Sigmoid colon (tissue), 7 donors: ENCODE measurements at places on chromosomes 13 and 19. TPM values are rescaled to one million over a fixed set of nuclear protein-coding genes. Genes with fewer than 3 reads are reported as not detected.

Gene PRX
- polyA plus RNA-seq = 2.0 TPM

Gene ZNF805
- polyA plus RNA-seq = 2.0 TPM

Gene PROZ
- not detected for polyA plus RNA-seq

Gene KLHL1
- polyA plus RNA-seq = not detected

Gene DLEU7
- polyA plus RNA-seq = not detected

Gene MIR17HG
- 2.1 TPM for polyA plus RNA-seq

Gene RDH8
- polyA plus RNA-seq = not detected

Gene CYTH2
- 64.9 TPM for polyA plus RNA-seq

DNA sequence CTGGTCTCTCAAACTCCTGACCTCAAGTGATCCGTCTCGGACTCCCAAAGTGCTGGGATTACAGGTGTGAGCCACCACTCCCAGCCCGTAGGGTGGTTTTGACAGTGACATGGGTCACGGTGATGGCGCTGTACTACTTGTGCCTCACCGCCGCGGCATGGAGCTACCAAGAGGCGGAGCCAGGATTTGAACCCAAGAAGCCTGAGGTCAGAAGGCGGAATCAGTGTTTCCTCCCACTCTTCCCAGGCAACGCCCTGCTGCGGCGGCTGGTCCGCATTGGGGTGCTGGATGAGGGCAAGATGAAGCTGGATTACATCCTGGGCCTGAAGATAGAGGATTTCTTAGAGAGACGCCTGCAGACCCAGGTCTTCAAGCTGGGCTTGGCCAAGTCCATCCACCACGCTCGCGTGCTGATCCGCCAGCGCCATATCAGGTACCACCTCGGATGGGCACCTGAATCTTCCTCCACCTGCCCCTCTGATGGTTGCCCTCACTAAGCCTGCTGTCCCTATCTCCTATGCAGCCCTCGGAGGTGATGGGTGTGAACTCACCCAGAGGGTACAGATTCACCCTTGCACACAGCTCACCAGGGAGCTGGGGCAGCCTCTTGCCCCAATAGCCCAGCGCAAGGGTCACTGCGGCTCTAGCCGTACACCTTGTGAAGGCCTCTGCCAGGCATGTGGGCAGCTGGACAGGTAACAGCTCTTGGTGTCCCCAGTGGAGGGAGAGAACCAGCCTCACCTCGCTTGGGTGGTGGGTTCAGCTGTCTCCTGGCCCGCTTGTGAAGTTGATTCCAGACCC is 5.6 kb downstream of the RPS9 start:
- no peak for DNase-seq

GRCh38 chr13:34465423-34465922 is 476.6 kb upstream of the NBEA start:
- DNase-seq = no peak

DNA sequence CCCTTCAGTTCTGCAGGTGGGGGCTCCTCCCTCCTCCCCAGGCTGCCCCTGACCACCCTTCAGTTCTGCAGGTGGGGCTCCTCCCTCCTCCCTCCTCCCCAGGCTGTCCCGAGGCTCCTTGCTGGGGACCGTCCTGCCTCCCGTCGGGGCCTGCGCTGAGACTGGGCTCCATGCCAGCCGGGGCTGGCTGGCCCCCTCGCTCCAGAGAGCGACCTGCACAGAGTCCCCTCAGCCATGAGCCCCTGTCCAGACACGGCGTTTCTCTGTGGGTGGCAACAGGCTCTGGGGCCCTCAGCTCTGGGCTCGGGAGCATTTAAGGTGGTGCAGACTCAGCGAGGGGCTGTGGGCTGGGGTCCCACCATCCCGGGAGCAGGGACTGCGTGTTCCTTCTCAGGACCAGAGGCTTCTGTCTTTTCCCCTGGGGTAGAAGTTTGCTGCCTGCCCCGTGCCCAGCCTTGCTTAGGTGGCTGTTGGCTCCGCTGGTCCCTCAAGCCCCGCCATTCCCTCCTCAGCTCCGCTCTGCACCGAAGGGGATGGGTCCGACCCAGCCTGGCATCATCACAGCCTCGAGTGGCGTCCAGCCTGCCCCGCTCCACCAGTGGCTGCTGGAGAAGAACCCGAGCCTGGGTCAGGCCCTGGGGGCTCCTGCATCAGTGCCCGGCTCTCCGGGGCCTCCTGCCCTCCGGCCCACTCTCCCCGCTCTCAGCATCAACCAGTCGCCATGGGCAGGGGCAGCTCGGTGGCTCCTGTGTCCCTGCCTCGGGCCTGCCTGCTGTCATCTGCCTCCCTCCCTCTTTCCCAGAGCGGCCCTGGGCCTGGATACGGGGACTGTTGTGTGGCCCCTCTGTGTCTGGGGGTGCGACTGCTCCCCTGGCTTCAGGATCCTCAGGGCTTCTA is 27.6 kb downstream of the CSNK1G2 start:
- no peak for DNase-seq

GRCh38 chr13:46992383-46992952 is 95.6 kb upstream of the HTR2A start:
- DNase-seq = no peak

DNA sequence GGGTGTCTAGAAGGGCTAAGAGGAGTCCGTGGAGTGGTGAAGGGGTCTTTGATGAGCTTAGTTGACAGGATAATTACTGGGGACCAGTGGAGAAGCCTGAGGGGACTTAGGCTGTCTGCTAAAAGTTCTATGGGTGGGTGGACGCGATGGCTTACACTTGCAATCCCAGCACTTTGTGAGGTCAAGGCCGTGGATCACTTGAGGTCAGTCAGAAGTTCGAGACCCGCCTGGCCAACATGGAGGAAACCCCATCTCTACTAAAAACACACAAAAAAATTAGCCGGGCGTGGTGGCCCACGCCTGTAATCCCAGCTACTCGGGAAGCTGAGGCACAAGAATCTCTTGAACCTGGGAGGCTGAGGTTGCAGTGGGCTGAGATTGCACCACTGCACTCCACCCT is 2.8 kb upstream of the GSK3A start:
- no peak for DNase-seq

GRCh38 chr19:2170219-2170618 is 6.5 kb downstream of the DOT1L start:
- DNase-seq = no peak

DNA sequence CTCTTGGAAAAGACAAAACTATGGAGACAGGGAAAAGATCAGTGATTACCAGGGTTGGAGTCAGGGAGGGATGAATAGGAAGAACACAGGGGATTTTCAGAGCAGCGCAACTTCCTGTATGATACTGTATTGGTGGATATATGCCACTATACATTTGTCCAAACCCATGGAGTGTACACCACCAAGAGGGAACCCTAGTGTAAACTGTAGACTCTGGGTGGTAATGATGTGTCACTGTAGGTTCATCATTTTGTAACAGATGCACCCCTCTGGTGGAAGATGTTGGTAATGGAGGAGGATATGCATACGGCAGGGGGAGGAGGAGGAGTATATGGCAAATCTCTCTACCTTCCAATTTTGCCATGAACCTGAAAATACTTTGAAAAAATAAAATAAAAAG is 68.1 kb downstream of the UFM1 start:
- DNase-seq = no peak

DNA sequence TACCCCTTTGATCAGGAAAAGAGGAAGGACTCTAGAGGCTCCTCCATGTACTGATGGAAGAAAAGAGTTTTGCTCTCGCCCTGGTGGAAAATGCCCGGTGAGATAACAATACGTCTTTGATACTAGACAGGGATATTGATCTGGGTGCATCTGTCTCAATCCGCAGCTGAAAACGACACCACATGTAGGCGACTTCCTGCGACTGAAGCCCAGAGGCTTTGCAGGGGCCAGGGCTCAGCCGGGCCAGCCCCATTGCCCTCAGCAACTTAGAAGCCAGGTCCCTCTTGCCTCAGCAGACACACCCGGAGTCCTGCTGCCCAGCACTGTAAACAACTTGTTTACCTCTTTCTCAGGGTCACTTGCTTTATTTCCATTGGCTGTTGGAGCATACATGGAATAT is 409.4 kb downstream of the IRS2 start:
- DNase-seq = no peak

- no peak for DNase-seq
These were observed 109.5 kb downstream of the TBC1D4 start for GRCh38 chr13:75372517-75372916.

DNA sequence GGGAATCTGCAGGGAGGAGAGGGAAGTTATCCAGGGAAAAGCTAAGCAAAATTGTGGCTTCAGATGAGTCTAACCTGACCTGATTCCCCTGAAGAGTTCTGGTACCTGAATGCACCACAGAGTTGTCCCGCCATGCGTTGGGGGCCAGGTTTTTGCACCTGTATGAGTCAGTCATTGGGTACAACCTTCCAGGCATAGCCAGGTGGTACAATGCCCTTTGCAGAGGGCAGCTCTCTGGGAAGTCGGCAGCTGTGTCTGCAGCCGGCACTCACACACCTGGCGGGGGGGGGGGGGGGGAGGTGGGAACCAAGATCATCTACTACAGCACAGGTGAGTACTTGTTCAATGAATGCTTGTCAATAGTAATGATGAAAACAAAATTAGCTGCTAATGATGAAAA is 52.5 kb upstream of the GTF3A start:
- no peak for DNase-seq

- DNase-seq = no peak
These were observed at the start of gene SPRED3 for GRCh38 chr19:38388349-38389100. Gene SPRED3 (plus strand): TSS chr19:38388697. CDS start chr19:38390303, 1,606 bp downstream.

DNA sequence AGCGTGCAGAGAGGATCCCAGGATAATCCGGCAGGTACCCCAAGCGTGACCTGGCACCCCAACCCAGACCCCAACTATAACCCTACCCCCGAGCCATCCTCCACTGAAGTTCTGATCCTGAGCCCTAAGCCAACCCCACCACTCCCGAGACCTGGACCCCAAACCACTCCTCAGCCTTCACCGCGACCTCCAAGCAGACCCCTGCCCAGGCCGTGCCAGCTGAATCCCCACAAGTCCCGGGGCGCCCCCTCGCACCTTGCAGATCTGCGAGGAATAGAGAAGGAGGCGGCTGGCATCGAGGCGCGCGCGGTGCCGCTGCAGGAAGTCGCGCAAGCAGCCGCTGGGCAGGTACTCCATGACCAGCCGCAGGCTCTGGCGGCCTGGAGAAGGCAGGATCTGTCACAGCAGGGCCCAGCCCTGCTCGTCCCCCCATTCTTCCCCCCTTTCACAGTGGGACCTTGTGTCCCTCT is 10.1 kb upstream of the INSL3 start:
- DNase-seq = no peak

GRCh38 chr19:11338121-11338520 is 1.3 kb downstream of the RAB3D start:
- DNase-seq = no peak

DNA sequence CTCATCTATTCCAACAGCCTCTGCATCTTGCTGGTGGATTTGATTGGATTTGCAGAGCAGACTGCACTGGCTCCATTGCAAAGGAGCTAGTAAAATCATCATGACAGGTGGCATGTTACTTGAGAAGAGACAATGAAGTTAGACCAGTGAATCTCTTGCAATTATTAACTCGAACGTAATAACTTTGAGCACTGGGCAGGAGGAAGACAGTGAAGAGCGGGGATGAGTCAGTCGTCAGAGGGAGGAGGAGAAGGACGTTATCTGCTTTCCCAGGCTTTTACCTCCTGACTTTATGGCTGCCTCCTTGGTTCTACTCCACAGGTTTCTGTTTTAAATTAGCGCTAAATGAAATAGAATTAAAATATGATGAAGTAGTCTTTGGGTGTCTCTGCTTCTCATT is 257.8 kb upstream of the IPO5 start:
- no peak for DNase-seq

DNA sequence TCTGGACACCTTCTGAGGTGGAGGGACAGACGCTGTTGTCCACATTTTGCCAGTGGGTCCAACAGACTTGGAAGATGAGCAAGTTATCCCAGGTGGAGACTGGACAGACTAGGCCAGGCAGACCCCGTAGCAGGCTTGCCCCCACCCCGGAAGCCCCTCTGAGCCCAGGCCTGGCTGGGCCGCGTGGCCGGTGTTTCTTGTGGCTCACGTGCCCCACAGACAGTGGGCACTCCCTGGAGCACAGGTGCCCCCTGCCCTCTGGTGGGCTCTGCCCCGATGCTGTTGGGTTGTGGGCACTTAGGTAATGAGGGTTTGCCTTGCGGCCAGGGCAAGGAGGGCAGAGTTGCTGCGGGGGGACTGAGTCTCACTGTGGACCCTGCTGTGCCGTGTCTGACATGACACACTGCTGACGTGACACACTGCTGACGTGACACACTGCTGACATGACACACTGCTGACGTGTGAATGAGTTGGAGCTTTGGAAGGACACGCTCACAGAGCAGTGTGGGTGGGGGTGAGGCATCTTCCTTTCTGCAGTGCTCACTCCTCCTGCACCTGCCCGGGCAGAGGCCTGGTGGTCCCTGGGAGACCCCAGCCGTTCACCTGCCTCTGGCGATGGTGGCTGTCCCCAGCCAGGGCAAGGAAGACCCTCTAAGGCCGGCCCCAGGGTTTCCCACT is 25.1 kb downstream of the DOT1L start:
- DNase-seq = no peak

DNA sequence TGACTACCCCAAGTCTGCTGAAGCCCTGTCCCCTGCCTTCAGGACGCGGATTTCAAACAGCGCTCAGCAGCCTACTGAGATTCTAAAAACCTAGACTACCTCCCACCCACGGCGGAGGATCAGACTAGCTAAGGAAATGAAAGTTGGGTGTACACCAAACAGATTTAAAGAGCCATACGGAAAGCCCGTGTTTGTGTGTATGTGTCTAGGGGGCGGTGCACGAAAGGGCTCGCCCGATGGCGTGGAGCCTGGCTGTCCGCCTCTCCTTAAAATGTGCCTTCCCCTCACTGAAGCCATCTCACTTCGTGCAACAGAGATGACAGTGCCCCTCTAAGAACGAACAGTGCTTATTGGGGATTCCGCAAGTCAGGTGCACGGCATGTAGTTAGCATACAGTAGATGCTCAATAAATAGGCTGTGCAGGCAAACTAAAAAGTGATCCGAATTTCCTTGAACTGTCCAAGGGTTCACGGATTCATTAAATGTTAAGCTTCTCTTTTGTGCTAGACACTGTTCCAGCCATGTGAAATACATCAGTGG is 639 bp downstream of the LENG1 start:
- DNase-seq = no peak

DNA sequence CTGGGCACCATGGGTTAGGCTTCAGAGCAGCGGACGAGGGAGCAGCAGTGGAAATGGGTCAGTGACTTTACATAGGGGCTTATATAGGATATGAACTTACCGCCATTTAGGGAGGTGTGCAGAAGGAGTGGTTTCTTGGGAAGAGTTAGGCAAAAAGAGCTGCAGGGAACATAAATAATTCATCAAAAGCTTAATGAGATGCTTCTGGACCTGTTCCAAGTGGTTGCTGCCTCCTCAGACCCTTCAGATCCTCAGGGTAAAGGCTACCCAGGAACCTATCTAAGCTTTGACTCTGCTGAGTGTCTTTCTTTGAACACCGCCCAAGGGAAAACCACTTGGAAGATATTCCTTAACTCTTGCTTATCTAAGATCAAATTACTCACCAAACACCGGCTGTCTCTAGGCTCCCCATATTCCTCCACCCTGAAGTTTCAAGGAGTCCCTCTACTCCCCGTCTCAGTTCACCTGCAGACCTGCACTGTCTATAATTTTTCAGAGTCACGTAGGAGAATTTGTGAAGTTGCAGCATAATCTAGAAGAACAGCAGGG is at the start of gene IGFL4:
Gene IGFL4 (minus strand): TSS at position 51 of the 549 bp plus-strand sequence. CDS start 40 bp downstream, at position 11.
- DNase-seq = no peak
